ENCODE measurements at places on chromosomes 16 and 17.
A peak's percentile ranks its signal among the peaks of the same experiment; 100 is the strongest.

GRCh38 chr16:68365167-68365817 is 54.5 kb downstream of the PRMT7 start:
- no peak for DNase-seq

DNA sequence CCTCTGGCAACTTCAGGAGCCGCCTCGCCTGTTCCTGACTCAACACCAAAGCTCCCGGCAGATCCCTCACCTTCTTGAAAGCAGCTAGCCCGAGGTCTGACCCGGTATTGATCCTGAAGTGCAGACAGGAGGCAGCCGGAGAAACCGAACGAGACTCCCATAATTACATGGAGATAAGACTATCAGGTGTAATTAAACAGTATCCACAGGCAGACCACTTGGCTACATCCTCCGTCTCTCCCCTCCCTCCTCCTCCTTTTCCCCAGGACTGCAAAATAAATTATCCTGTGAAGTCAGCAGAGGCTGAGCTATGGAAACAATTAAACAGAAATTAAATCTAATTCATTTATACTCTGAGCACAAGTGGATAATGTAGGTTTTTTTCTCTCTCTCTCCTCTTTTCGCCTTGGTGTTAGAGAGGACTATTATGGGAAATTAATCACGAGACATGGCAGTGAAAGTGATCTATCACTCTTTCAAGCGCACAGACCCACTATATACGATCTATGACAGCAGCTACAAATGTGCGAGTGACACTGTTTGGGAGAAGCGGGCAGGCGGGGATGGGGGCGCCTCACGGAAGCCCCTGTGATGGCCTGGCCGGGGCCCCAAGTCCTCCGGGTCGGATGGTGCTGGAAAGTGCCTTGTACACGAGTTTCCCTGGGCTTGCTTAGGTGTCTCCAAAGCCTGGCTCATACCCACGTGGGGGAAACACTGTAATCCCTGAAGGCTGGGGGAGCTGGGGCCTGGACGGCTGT is 92.8 kb downstream of the RBFOX3 start:
- DNase-seq, result no peak

GRCh38 chr16:79404571-79404970 is 196.0 kb downstream of the MAF start:
- no peak for DNase-seq

- DNase-seq, result no peak
These were observed 121.5 kb downstream of the WSCD1 start for GRCh38 chr17:6191405-6192324.

DNA sequence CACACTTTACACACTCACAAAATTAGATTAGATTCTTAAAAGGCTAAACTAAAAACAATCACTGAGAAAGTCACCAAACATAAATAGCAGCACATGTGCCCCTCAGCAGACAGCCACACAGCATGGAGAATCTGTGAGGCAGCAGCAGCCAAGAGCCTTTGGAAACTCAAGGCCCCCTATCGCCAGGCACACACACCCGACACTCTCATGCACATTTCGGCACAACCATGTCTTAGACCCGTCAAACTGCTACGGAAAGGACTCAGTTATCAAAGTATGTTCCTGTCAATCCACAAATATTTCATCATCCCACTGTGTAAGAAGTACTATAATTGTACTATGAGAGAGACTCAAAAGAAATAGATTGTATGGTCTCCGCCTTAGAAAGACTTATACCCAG is 20.9 kb downstream of the UBE2O start:
- no peak for DNase-seq

DNA sequence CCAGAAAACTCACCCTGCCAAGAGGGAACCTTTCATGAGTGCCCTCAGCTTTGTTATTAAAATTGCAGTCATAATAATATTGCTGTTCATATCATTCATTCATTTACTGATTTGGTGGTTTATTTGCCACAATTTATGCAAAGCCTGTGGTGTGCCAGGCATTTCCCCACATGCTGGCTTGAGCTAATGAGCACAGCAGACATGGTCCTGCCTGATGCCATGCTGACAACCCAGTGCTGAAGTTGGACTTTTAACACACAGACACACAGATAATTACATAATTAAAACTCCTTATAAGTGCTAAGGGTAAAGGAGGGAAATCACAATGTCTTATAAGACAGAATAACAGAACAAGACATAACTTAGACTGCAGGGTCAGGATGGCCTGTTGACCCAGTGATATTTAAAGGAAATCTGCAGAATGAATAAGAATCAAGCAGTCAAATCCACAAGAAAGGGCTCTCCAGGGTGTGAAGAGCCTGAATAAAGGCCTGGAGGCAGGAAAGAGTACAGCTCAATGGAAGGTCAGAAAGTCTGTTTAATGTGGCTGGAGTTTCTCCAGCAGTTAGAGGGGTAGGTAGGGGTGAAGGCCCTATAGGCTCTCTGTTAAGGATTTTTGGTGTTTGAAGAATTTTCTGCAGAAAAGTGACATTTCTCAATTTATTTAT is 196.9 kb upstream of the CDH11 start:
- DNase-seq, result no peak

GRCh38 chr16:20844588-20844987 is 38.3 kb downstream of the REXO5 start:
- DNase-seq, result no peak

DNA sequence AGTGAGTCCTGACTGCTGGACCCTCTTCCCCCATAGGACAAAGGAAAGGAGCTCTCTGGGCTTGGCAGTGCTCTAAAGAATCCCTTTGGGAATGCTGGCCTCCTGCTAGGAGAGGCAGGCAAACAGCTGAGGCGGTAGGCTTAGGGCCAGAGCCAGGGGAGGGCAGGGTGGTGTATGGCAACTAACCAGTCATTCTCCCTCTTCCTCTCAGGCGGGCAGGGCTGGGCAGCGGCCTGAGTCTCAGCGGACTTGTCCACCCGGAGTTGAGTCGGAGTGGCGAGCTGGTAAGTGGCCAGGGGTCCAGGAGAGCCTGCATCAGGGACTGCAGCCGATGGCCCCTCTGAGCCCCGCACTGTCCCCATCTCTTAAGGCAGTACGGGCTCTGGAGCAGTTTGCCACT is 4.4 kb downstream of the ACADVL start:
- peak; percentile 24 for DNase-seq

- no peak for DNase-seq
These were observed 8.3 kb downstream of the NKIRAS2 start for GRCh38 chr17:42027961-42028790.

DNA sequence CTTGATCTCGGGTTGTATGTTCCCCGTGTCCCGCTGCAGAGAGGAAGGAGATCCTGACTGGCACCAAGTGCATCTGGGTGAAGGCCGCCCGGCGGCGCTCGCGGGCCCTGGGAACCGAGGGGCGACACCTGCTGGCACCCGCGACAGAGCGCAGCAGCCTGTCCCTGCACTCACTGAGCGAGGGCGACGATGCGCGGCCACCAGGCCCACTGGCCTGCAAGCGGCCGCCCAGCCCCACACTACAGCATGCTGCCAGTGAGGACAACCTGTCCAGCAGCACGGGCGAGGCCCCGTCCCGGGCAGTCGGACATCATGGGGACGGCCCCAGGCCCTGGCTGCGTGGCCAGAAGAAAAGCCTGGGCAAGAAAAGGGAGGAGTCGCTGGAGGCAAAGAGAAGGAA is 7.5 kb downstream of the BTBD17 start:
- peak; percentile 74 for DNase-seq

DNA sequence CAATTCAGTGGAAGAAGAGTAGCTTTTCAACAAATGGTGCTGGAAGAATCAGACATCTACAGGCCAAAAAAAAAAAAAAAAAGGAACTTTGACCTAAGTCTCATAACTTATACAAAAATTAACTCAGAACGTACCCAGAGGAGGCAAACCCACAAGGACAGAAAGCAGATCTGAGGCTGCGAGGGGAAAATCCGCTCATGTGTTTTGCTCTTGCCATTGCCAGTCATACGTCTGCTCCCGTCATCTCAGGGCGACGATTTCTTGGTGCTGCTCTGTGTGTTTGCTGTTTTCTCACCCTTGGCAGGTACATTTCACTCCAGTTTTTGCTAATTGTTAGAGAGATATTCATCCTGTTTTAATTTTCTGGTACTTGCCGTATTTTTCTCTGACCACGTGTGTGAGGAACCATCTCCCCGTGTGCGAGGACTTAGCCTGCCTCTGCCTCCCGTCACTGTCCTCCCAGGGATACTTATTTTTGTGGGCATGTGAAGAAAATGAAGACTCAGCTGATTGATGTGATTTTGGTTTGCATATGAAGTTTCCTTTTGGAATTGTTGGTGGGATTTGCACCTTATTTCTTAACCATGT is 33.4 kb upstream of the ACSF3 start:
- DNase-seq, result no peak

All from heart left ventricle (tissue), 16 donors.